ENCODE measurements at places on chromosomes 5 and 9.

DNA sequence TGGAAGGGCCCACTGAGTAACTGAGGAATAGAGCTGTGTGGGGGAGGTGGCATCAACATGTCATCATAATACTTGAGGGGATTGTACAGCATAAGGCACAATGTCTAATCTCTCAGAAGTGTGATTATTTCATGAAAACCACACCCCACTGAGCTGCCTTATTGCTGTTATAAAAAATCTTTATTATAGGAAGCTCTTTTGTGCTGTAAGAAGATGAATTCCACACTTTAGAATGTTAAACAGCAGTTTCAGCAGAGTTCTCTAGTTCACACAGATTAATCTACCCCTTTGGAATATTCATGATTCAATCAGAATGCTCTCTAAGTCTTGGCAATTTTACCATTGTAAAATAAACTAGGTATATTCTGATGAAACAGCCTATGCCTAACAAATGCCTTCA, 1389.6 kb downstream of the PTPRD start:
- DNase-seq, result no peak

DNA sequence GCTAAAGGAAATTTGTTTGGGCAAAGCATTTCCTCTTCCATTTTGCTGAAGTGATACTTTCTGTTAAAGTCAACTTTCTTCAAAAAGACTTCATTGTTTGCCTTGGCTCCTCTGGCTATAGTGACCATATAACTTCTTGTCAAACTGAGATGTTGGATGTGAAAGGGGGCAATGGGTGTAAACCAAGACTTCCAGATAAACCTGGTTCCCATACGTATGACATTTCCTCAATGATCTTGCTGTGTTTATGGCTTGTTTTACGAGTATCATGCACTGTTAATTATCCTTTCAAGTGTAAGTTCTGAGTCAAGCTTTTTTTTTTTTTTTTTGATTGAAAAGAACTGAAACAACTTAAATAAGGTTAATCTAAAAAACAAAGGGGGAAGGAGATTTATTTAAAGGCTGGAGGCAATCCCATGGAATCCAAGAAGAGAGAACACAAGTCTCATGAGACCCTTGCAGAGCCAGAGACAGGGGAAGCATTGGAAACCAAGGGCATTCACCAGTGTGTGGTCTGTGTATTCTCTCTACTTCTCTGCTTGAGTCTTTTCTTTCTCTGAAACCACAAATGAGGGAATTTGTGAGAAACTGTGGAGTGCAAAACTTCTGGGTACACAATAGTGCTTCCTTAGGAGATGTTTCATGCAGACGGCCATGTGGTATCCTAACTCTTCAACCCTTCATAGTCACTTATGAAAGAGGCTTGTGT, 335.3 kb downstream of the RAB3C start:
- DNase-seq, result no peak

- no peak for DNase-seq
Measured at GRCh38 chr9:98962181-98962560, 18.5 kb downstream of the COL15A1 start.

GRCh38 chr5:135048286-135048685, 14.3 kb upstream of the PITX1 start:
- DNase-seq, result no peak

- DNase-seq, result no peak
Measured at GRCh38 chr5:19172926-19173470, 815.0 kb downstream of the CDH18 start.

- DNase-seq, result no peak
Measured at GRCh38 chr5:54470128-54470527, 14.6 kb downstream of the HSPB3 start.

- DNase-seq, result no peak
Measured at GRCh38 chr5:59299006-59299405, 594.5 kb downstream of the PDE4D start.

DNA sequence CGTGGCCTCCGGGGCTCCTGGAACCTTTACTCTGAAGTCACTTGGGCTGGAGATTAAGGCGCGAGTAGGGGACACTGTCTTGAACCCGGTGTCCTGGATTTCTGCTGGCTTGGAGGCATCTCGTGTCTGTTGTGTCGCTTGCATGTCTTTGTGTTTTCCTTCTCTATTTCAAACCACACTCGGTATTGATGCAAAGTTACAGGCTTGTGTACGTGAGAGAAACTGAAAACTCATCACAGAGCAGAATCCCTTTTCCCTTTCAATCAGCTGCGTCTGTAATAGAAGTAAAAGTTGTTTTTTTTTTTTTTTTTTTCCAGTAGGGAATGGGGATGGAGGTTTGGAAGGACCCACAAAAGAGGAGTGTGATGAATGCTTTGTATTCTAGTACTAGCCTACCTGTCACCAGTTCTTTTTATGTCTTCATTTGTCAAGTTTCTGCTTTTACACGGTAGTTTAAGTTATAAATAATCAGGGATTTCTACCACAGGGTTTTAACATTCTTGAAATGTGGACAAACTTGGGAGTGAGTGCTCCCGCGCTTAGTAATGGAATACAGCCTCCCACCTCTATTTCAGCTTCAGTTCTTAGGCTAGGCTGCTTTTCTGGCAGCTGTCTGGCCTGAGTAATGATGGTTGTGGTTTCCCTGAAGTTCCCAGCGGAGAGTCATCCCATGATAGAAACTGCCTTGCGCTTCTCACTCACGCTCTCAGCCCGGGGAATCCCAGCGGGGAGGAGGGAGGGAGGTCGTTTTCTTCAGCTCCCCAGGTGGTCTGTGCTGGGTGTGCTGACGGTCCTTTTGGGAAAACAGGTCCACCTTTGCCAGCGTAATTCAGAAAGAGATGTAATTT, 763 bp downstream of the TJP2 start:
- DNase-seq, result no peak

- no peak for DNase-seq
Measured at GRCh38 chr9:109817146-109817845, 37.3 kb downstream of the PALM2AKAP2 start.

GRCh38 chr9:129270903-129271431, 92.9 kb upstream of the IER5L start:
- no peak for DNase-seq

GRCh38 chr9:121225240-121225639, 23.6 kb upstream of the RAB14 start:
- no peak for DNase-seq

DNA sequence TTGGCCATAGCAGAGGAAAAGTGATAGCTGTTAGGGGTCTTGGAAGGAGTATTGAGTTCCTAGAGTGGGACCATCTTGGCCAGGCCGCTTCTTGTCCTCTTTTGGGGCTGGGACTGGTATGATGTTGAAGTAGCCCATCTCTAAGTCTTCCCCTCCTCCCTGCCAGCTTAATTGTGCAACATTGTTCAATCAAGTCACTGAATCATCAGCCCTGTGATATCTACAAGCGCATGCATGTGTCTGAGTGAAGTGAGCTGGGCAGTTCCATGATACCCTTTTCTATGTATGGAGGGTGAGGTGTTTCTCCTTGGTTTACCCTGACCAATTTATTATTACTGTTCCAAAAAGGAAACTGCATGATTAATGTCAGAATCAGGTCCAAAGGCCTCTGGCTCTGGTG, 112.2 kb downstream of the C9orf152 start:
- no peak for DNase-seq

GRCh38 chr5:68347536-68347935, 132.0 kb downstream of the PIK3R1 start:
- DNase-seq, result no peak

DNA sequence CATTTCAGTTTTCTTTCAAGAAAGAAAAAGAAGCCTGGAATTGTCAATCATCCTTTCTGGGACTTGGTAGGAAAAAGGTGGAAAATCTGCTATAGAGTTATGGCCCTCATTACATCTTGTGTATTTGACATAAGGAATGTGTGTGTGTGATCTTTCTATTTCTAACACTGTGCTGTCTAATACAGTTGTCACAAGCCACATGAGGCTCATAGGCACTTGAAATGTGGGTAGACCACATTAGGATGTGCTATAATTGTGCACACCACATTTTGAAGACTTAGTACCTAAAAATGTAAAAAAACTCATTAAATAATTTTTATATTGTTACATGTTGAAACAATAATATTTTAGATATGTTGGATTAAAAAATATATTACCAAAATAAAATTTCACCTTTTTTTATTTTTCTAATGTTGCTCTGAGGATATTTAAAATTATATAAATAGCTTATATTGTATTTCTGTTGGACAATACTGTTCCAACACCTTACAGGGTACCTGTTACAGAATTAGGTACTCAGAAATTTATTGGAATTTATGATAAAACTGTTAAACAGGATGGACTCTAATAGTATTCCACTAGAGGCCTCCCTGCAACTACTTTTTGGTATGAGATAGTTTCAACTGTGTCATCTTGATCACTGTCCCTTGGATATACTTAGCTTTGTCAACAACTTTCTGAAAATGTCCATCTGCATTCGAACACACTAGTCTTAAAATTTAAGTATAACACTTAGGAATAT, 18.4 kb downstream of the MSANTD3 start:
- no peak for DNase-seq

DNA sequence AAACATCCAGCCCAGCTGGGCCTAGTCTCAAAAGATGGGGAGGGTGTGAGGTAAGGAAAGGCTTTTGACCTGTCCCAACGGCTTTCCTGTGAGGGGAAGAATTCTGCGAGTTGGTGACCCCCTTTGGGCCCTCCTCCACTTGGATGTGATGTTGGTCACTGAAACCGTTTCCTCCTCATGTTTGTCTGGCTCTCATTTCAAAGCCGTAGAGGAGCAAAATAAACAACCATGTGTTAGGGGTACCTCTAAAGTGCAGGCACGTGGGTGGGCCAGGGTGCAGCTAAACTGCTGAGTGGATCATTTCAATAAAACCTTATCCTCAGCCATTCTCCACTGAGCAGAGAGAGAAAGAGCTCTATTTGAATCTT, 84.3 kb upstream of the MELK start:
- no peak for DNase-seq

DNA sequence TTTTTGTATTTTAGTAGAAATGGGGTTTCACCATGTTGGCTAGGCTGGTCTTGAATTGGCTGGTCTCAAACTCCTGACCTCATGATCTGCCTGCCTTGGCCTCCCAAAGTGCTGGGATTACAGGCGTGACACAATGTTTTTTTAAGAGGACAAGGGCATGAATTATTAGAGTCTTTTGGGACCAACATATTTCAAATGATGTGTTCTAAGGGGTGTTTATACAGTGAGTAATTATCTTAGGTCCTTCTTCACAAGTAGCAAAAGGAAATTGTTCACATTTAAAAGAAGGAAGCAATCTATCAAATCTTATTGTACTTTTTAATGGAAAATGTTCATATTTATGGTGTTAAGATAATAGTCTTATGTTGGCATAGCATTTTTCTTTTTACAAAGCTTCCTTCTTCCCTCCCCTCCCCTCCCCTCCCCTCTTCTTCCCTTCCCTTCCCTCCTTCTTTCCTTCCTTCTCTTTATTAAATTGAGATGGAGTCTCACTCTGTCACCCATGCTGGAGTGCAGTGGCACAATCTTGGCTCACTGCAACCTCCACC, 6.7 kb downstream of the GNG10 start:
- DNase-seq, result no peak

DNA sequence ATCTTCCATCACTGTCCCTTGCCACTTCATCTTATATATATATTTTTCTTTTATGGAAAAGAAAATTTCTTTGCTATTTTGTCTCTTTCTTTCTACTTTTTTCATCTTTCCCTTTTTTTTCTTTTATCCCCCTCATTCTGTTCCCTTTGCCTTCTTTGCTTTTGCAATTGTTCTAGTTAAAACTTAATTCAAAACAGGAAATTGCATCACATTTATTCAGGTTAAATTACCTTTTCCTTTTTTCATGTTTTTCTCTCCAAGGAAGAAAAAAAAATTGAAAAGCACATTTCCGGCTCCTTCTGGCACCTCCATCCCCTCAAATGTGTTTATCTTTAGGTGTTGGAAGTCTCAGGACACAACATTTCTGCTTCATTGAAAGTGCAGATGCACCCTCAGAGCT, 176.9 kb downstream of the FGF1 start:
- DNase-seq, result no peak

- DNase-seq, result no peak
Measured at GRCh38 chr5:76958991-76959767, 6.3 kb downstream of the CRHBP start.

DNA sequence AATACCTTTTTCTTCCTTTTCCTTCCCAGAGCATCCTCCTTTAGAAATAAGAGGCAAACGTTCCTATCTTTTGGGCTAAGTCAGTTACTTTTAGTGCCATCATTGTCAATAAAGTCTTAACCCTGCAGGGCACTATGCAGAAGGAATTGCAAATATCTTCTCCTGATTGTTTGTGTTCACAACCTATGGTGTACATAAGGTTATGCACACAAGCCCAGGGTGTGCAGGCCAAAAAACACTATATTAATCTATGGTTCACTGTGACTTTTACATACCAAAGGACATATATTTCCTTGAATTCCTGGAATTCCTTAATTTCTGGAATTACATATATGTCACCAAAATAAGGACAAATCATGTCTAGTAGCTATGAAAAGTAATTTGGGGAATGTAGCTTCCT, 493.5 kb downstream of the MTRR start:
- DNase-seq, result no peak

DNA sequence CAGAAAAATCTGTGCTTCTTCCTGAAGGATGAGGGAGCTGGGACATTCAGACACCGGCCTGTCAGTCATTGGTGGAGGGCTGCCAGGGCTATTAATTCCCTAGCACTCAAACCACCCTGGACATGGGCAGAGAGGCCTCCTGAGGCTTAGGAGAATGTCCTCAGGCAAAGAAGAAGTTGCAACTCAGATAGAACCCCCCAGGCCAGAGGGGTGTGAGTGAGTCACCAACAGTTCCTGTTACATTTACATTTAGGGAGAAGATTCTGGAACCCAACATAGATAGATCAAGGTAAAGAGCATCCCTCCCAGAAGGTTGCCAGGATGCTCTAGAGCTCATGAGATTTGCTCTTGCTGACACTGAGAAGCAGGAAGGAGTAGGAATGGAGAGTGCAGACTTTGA, 29.2 kb upstream of the SYK start:
- DNase-seq, result no peak

GRCh38 chr9:105359892-105360291, 87.9 kb upstream of the FSD1L start:
- DNase-seq, result no peak

DNA sequence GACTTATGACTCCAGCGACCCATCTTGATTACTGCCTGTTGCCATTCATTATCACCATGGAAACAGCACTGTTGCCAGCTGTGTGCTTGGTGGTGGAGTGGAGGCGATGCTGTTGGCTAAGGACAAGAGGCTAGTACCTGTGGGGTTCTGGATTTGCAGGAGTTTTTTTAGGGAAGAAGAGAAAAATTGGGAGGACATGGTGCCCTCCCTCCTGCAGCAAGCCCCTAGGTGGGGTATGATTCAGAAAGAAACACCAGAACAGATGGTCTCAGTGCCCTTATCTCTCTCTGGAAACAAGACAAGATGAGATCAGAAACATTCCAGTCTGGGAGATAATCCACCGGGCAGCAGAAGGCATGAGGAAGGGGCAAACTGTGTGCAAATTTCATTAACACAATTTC, 87.8 kb upstream of the TLR4 start:
- DNase-seq, result no peak

DNA sequence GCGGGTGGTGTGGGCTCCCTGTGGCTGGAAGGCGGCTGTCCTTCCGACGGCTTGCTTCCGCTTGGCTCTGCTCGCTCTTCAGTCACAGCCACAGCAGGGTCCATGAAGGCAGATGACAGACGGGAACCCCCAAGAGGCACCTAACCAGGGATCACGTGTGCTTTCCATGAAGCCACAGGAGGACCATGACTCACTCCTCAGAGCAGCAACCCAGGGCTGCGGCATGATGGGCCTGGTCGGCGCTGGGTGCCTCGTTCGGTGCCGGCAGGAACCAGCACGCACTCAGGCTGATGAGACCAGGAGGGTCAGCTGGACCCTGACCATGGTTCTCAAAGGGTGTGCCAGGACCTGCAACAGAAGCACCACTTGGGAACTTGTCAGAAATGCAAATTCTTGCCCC, 32.8 kb upstream of the MED10 start:
- DNase-seq, result no peak

- no peak for DNase-seq
Measured at GRCh38 chr5:3258050-3258449, 337.6 kb upstream of the IRX1 start.

Data from keratinocyte (primary cell).